ENCODE measurements at places on chromosomes 6 and 20.

- no peak for ATAC-seq
Measured at GRCh38 chr6:52102405-52102804, 15.0 kb upstream of the PKHD1 start.

DNA sequence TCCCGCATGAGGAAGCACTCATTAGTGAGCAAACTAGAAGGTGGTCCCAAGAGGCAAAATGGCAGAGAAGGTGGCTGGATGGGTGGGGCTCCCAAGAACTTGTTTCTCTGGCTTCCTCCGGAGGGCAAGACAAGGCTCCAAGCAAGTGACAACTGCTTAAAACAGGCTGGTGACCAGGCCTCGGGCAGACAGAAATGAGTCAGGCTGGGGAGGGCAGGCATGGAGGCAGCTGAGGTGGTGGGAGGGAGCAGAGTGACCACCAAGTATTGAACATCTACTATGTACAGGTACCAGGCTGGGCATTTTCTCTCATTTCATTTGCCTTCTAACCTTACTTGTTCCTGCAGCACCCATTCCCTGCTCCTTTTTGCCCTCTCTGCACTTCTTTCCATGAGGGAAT lies 33.4 kb downstream of the TNXB start:
- no peak for ATAC-seq

- ATAC-seq, result peak; percentile 84
Measured at GRCh38 chr6:44058617-44059358, 68.5 kb downstream of the MRPL14 start.

DNA sequence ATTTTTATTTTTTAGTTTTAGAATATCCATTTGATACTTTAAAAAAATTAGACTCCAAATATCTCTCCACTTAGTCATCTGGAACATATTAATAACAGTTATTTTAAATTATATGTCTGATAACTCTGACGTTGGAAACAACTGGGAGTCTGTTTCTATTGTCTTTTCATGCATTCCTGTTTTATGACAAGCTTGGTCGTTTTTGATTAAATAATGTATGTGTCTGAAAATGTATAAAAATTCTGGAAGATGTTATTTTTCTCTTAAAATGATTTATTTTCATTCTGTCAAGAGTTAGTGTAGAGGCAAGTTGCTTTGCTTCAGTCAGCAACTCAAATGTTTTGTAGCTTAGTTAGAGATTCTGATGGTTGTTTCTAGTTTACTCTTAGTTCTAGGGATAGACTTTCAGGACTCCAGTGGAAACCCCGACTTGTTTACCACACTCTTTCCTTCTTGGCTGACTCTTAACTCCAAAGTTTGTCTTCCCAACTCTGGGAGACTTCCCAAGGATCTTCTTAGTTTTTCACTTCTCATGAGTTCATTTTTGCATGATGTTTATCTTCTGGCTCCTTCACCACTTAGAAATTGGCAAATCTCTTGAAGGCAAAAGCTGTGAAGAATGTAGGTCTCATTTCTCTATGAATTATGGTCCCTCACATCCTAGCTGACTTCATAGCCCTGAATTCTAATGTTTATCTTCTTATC lies 190.9 kb downstream of the LAMA2 start:
- no peak for ATAC-seq

- peak; percentile 20 for ATAC-seq
Measured at GRCh38 chr6:108557494-108558371, 3.0 kb upstream of the FOXO3 start.

- no peak for ATAC-seq
Measured at GRCh38 chr6:29858006-29858405, 30.4 kb downstream of the HLA-G start.

GRCh38 chr20:45998761-45999160 lies 9.9 kb upstream of the MMP9 start:
- no peak for ATAC-seq

GRCh38 chr6:107272246-107272645 lies 156.9 kb upstream of the BEND3 start:
- ATAC-seq, result no peak

GRCh38 chr6:22433745-22434144 lies 135.6 kb upstream of the HDGFL1 start:
- no peak for ATAC-seq

- no peak for ATAC-seq
Measured at GRCh38 chr6:77205936-77206335, 257.4 kb downstream of the HTR1B start.

DNA sequence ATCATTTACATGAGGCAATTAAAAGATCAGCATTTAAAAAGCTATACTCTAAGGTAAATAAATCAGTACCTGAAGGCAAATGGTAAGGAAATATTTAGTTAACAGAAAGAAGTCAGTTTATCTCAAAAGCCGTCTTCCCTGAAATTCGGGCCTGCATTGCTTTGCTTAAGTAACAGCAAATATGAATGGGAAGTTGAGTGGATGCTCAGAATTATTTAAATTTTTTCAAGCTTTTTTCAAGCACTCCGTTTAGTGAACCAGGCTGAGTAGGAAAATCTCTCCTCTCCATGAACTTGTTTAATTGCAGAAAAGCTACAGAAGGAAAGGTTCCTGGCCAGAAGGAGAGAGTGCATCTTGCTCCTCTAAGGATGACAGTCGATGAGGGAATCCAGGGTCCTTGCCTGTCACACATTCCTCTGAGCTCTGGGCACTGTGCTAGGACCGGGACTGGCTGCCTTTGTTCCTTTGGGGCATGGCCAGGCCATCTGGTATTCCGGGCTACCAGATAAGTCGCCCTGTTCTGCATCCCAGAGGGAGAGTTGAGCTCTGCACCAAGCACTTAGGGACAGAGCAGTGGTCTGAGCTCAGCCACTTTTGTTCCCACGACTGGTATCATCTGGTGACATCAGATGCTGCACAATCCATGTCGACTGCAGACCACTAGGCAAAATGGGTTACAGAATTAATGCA lies 77.6 kb downstream of the RIN2 start:
- peak; percentile 60 for ATAC-seq

DNA sequence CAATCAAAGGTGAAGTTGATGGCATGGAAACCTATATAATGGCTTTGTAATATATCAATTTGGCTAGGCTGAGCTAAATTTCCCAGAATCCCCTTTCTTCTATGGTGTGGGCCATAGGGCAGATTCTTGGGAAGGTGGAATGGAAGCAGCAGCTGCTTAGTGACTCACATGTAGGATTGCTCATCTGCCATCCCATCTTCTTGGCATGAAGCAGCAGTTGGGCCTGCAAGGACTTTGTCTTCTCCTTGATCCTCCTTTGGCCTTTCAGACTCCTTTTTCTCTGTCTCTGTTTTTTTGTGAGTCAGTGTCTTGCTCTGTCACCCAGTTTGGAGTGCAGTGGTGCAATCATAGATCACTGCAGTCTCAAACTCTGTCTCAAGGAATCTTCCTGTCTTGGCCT lies 52.6 kb upstream of the CEP162 start:
- ATAC-seq, result no peak

DNA sequence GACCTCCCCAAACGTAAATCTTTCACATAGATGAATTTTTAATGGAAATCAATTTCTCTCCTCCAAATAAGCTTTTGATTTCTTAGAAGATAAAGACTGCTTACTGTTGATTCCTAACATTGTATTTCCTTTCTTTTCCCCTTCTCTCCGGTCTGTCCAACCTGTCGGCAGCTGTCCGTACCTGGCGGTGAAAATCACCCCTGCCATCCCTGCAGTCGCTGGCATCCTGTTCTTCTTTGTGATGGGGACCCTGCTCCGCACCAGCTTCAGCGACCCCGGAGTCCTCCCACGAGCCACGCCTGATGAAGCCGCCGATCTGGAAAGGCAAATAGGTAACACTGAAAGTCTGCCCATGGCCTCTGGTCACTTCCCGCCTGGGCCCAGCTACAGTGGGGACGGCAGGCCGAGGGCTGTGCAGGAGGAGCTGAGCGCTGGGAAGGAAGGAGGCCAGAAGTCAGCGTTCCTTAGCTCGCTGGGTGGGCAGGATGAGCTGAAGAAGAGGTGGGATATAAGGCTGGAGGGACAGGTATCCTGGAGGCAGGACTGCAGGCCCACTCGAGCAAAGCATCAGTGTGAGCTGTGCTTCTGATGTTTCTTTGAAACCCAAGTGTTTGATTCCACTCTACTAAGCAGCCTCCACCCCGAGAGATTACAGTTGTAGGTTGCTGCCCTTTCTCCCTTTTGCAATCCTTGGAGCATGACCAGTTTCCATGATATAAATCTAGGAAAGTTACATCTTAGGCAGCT lies 161.6 kb downstream of the ZDHHC14 start:
- no peak for ATAC-seq

DNA sequence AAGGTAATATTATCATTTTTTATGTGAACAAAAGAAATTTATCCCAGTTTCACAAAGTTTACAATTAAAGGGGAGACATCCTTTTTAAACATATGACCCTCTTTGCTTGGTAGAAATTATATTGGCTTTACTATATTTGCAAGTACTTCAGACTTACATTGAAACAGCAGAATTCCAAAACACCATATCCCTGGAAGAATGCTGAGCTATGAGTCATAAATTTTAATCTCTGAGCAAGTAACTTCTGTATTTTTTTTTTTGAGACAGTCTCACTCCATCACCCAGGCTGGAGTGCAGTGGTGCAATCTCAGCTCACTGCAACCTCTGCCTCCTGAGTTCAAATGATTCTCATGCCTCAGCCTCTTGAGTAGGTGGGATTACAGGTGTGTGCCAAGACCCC lies 240.4 kb downstream of the TBC1D32 start:
- no peak for ATAC-seq

GRCh38 chr6:149754548-149754947 lies 5.0 kb downstream of the PCMT1 start:
- no peak for ATAC-seq

- no peak for ATAC-seq
Measured at GRCh38 chr6:94289131-94289530, 869.8 kb upstream of the EPHA7 start.

GRCh38 chr6:101393251-101393828 lies at the start of gene GRIK2:
Gene GRIK2, plus strand, starts transcription at chr6:101393708.
- ATAC-seq, result peak; percentile 81

- no peak for ATAC-seq
Measured at GRCh38 chr20:33515569-33516216, 25.8 kb downstream of the CBFA2T2 start.

DNA sequence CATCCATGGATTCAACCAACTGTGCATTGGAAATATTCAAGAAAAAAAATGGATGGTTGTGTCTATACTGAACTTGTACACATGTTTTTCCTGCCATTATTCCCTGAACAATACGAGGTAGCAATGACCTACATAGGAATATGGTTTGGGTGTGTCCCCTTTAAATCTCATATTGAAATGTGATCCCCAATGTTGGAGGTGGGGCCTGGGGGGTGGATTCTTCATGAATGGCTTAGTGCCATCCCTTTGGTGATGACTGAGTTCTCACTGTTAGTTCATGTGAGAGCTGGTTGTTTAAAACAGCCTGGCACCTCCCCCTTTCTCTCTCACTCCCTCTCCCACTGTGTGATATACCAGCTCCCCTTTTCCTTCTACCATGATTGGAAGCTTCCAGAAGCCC lies 139.8 kb upstream of the BACH2 start:
- ATAC-seq, result peak; percentile 42

DNA sequence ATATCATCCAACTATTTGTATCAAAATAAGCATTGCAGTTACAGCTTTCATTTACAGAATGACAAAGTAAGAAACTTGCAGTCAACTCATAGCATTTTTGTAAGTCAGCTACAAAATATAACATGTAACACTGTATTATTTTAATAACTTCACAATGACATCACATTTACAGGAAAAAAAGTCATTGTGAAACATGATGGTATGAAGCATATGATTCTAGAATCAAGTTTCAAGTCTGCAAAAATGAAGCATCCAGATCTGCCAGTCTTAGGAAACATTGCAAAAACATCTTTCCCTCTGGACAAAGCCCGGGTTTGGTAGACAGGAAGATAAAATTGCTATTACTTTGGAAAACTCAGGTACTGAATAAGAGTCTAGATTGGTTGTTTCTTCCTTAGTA lies 263.9 kb upstream of the NT5E start:
- ATAC-seq, result no peak

DNA sequence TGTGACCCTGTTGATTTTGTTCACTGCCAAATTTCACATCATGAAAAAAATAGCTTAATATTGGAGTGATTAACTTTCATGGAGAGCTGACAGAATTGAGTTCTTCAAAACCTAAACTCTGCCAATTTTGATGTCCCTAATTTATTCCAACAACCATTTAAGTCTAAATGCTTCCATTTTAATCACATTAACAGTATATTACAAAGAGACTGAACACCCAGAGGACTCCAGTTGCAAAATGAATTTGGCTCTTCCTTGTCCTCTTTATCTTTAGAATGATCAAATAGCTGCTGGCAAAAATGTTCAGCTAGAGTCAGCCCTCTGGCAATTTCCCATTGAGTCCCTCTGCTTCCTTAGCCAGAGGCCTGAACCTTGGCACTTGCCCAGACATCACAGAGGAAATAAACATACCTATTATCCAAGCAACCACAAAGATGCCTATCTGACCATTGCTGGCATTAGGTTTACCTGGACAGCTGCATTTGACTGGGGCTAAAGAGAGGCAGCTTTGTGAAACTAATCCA lies 299.0 kb upstream of the STXBP5 start:
- ATAC-seq, result peak; percentile 53

DNA sequence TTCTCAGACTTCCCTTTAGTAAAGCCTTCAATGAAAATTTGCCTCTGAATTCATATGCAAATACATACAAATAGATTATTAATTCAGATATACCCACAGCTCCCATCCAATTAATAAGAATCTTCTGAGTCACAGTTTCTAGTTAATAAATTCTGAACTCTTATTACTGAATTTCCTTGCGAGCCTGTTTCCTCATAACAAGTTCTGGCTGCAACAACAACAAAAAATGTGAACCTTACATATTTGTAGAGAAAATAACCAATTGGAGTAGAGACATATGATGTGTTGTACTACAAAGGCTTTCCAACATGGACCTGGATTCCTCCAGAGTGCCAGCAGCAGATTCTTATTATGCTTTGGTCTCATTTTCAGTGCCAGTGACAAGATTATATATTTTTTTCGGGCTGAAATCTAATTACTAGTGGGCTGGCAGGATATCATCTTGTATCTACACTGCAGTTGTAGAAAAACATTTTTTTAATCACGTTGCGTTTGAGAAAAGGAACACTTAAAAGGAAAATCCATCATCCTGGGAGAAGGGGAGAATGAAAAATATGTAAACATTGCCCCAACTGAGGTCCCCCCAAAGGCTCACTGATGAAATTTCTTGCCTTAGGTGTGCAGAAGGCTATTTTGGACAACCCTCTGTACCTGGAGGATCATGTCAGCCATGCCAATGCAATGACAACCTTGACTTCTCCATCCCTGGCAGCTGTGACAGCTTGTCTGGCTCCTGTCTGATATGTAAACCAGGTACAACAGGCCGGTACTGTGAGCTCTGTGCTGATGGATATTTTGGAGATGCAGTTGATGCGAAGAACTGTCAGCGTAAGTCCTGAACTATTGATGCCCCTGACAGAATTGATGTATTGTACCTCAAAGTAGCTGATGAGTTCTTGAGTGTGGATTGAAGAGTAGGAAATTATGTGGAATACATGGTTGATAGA lies 404.6 kb downstream of the LAMA2 start:
- no peak for ATAC-seq

- no peak for ATAC-seq
Measured at GRCh38 chr6:70864401-70864800, 92.5 kb downstream of the B3GAT2 start.

Data from motor neuron (in vitro differentiated cells).